ENCODE measurements at places on chromosomes 1 and 21. TPM values are rescaled to one million over a fixed set of nuclear protein-coding genes. Genes with fewer than 3 reads are reported as not detected.

DNA sequence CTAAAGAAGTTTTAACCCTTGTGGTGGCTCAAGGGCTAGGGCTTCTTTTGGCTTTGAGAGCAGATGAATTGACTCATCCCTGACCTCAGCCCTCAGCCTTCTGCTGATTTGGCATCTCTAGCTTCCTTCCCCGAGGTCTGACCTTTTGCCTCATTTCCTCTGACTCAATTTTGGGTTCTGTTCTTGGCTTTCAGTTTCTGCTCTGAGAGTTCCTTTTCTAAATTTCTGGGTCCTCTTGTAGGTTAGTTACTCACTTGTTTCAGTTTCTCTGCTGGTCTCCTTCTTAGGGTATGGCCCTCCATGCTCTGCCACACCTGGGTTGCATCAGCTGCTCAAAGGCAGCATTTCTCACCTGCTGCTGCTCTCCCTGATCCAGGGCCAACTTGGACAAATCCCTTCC lies 19.4 kb downstream of the PDE4B start:
- no peak overlapping the region for H3K4me3 ChIP-seq
- no peak for DNase-seq
- no peaks in the 10 kb centered on the region for H3K4me1 ChIP-seq
- H3K27me3 ChIP-seq = no peaks in the 10 kb centered on the region

GRCh38 chr1:184768467-184768866 lies 13.8 kb upstream of the EDEM3 start:
- H3K4me3 ChIP-seq = no peak overlapping the region
- no peaks in the 10 kb centered on the region for H3K27me3 ChIP-seq
- no peaks in the 10 kb centered on the region for H3K4me1 ChIP-seq
- no peak for DNase-seq
- H3K36me3 ChIP-seq = no peaks in the 10 kb centered on the region

The HSPB7 gene
- total RNA-seq = 62.8 TPM

DNA sequence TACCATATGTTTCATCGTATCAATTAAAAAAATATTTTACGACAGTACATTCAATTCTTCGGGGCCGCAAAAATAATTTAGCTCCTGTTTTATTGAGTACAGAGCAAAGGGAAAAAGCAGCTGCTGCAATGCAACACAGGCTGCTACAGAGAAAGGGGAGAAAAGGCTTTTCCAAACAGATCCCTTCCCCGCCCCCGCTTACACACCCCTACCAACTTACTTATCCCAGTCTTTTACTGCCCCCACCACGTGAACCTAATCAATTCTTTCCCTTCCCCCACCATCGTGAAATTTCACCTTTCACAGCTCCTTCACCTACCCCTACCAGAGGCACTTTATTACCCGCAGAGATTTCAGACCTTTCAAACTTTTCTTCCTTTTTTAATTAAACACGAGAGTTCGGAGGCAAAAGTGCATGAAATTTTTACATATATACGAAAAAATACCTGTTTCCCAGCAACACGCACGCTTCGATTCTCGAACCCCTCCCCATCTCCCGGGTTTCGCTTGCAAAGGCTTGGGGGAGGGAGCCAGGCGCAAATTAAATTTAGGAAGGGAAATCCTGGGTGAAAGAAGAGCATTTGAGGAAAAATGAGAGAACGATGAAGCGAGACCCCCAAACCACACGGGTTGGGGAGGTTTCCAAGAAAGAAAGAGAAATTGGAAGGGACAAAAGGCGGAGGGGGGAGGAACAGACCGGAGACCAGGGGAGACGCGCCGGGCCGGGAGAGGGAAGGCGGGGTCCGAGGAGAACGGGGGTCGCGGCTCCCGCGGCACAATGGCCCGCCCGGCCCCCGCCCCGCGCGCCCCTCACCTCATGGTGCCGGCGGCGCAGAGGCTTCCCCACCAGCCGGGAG lies 823 bp downstream of the ENAH start:
- no peaks in the 10 kb centered on the region for H3K27me3 ChIP-seq
- peak overlapping the region; percentile 96 for H3K27ac ChIP-seq

DNA sequence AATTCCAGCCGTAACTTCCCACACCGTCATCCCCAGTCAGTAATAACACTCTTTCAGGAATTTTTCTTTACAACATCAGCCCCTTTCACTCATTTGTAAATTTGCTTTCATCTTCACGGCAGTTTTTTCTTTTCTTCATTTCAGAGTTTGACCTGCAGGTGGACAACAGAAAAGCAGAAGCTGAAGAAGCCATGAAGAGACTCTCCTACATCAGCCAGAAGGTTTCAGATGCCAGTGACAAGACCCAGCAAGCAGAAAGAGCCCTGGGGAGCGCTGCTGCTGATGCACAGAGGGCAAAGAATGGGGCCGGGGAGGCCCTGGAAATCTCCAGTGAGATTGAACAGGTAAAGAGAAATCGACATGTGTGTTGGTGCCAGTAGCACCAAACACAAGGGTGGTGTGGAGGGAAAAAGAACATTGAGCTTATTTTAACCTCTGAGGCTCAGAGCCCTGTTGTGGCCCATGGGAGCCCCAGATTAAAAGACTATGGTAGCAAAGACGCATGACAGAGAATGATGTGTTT lies 53.2 kb downstream of the LAMC2 start:
- H3K4me3 ChIP-seq = no peak overlapping the region
- no peaks in the 10 kb centered on the region for H3K27me3 ChIP-seq
- no peaks in the 10 kb centered on the region for H3K36me3 ChIP-seq
- peaks cover 10% of the 10 kb centered on the region for H3K4me1 ChIP-seq
- DNase-seq = no peak
- H3K27ac ChIP-seq = no peak overlapping the region

- H3K36me3 ChIP-seq = no peaks in the 10 kb centered on the region
- no peaks in the 10 kb centered on the region for H3K27me3 ChIP-seq
- H3K4me1 ChIP-seq = peaks cover 2% of the 10 kb centered on the region
- no peak overlapping the region for H3K27ac ChIP-seq
- H3K4me3 ChIP-seq = peak overlapping the region; percentile 80
- peak; percentile 13 for DNase-seq
These were observed 918 bp upstream of the RASAL2 start for GRCh38 chr1:178092878-178093493.

- H3K27ac ChIP-seq = no peak overlapping the region
- H3K4me3 ChIP-seq = no peak overlapping the region
- H3K4me1 ChIP-seq = peaks cover 2% of the 10 kb centered on the region
- H3K36me3 ChIP-seq = no peaks in the 10 kb centered on the region
- no peak for DNase-seq
These were observed 45.5 kb upstream of the CXADR start for GRCh38 chr21:17467392-17467791.

DNA sequence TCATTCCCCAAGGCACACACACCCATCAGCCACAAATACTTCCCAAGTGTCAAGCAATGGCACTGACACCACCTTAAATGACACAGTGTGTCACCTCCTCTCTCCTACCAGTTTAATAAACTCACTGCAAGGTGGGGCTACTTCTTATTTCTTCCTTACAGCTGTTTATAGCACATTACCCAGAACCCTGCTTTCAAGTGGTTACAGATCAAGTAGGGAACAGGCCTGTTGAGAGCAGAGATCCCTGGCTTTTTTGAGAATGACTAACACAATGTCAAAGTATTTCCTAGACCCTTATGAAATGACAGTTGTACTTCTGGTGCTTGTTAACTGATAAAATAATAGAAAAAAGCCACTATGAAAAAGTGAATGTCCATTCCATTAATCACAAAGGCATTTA lies 19.8 kb downstream of the ZBTB17 start:
- no peak overlapping the region for H3K4me3 ChIP-seq
- H3K27ac ChIP-seq = no peak overlapping the region
- no peaks in the 10 kb centered on the region for H3K36me3 ChIP-seq
- no peaks in the 10 kb centered on the region for H3K27me3 ChIP-seq
- peaks cover 16% of the 10 kb centered on the region for H3K4me1 ChIP-seq
- DNase-seq = no peak

DNA sequence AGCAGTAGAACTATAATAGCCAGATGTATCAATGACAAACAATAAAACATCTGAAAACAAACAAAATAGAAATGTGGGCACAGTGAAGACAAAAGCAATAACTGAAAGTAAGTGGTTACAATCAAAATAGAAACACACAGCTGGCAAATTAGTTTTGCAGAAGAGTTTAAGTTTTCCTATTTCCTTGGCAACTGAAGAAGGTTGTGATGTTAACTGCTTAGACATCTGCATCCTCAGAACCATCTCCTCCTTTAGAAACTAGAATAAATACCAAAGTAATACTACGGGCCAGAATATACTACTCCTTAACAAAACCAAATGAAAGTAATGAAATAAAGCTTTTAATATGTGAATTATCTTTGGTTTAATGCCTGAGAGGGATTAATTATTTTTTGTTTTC lies 605.5 kb downstream of the LTN1 start:
- H3K4me3 ChIP-seq = no peak overlapping the region
- no peaks in the 10 kb centered on the region for H3K36me3 ChIP-seq
- no peaks in the 10 kb centered on the region for H3K4me1 ChIP-seq
- DNase-seq = no peak
- no peak overlapping the region for H3K27ac ChIP-seq

- no peaks in the 10 kb centered on the region for H3K36me3 ChIP-seq
- no peak overlapping the region for H3K27ac ChIP-seq
- H3K27me3 ChIP-seq = no peaks in the 10 kb centered on the region
- peak overlapping the region; percentile 19 for H3K4me3 ChIP-seq
- peaks cover 6% of the 10 kb centered on the region for H3K4me1 ChIP-seq
- DNase-seq = no peak
These were observed 559 bp downstream of the VCAM1 start for GRCh38 chr1:100720101-100720500.

DNA sequence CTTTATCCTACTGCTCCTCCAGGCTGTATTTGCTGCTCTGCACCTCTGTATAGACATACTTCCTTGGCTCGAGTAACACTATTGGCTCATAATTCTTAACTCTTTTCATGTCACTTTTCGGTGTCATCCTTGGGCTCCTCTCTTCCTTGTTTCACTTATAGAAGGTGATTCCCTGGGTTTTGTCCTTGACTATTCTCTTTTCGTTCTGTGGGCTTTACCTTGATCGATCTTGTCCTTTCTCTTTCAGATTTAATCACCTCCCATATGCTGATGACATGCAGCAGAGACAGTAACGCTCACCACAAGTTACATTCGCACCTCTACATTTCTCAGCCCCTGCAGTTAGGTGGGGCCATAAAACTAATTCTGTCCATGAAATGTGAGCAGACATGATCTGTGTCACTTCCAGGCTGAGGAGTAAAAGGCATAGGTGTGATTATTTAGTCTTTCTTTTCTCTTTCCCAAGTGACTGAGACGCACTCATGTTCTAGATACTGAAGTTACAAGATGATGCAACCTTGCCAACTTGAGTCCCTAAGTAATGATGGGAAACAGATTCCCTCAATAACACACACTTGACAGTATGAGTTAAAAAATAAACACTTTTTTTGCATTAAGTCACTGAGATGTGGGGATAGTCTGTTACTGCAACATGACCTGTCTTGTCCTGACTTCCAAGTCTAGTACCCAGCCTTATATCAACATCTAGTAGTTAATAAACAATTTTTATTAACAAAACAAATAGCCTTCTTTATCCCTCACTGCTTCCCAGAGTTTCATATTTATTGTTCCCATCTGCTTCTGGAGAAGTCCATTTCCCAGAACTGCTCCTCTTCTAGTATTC lies 49.9 kb upstream of the HAO2 start:
- no peaks in the 10 kb centered on the region for H3K36me3 ChIP-seq
- no peaks in the 10 kb centered on the region for H3K27me3 ChIP-seq
- H3K4me1 ChIP-seq = no peaks in the 10 kb centered on the region

DNA sequence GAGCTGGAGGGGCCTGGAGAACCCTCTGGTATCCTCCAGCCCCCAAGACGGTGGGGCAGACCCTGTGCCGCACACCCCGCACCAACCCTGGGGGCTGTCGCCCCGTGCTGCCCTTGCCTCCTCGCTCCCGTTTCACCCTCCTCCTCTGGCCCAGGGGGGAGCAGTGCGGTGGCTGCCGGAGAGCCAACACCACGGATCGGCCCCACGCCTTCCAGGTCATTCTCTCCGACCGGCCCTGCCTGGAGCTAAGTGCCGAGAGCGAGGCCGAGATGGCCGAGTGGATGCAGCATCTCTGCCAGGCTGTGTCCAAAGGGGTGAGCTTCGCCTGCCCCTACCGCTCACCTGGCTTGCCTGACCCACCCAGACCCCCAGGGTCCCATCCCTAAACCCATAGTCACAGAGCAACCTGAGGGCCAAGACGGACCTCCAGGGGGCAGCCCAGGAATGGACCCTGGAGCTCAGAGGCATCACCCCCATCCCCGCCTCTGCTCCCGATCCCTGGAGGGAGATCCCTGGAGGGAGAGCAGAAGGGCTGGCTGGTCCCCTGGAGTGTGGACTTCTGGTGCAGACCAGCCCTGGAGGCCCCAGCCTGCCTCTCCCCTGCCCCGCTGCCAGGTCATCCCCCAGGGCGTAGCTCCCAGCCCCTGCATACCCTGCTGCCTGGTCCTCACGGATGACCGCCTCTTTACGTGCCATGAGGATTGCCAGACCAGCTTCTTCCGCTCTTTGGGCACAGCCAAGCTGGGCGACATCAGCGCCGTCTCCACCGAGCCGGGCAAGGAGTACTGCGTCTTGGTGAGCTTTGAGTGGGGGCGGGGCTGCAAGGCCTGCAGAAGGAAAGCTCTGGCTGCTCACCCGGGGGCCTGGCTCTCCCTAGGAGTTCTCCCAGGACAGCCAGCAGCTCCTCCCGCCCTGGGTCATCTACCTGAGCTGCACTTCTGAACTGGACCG lies 4.0 kb upstream of the SLC25A34 start:
- H3K4me3 ChIP-seq = no peak overlapping the region
- H3K4me1 ChIP-seq = peaks cover 5% of the 10 kb centered on the region
- no peak overlapping the region for H3K27ac ChIP-seq
- DNase-seq = no peak

The OR2T29 gene
- total RNA-seq = not detected

DNA sequence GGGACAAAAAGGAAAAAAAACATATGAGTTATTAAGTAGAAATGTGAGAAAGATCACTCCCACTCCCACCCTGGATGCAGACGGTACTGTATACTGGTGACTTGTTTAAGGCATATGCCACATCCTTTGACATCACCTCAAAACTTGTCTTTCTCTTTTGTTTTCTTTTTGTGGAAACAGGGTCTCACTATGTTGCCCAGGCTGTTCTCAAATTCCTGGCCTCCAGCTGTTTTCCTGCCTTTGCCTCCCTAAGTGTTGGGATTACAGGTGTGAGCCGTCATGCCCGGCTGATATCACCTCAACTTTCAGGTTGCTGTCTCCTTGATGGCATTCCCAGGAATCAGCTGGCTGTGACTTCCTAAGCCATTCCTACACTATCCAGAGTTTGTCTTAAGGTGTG lies 18.4 kb upstream of the KHDRBS1 start:
- no peaks in the 10 kb centered on the region for H3K27me3 ChIP-seq
- H3K4me3 ChIP-seq = no peak overlapping the region
- no peaks in the 10 kb centered on the region for H3K4me1 ChIP-seq
- no peaks in the 10 kb centered on the region for H3K36me3 ChIP-seq
